Stimulated activated CD8-positive, alpha-beta memory T cell treated with anti-CD3 and anti-CD28 coated beads, Interleukin-2, amount 100 ng/mL, for 1 hour (primary cell): ENCODE measurements at places on chromosomes 4 and X.

DNA sequence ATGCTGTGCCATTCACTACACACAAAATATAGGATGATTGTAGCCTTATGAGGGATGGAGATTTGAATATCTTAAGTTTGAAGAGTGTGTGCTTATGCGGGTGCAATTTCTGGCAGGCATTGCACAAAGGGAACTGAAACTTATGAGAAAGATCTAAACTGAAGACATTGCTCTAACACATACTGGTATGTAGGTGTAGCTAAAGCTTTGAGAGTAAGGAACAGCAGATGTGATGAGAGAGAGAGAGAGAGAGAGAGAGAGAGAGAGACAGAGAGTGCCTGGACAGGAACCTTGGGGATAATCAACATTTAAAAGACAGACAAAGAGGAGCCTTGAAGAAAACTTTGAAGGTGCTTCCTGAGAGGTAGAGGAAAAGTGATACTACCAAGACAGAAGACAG is 379.7 kb downstream of the SPRY1 start:
- DNase-seq, result no peak

- DNase-seq, result no peak
Measured at GRCh38 chrX:96407501-96407900, 277.1 kb upstream of the DIAPH2 start.

GRCh38 chrX:24150051-24150790 is 692 bp downstream of the ZFX start:
- DNase-seq, result peak; percentile 70

DNA sequence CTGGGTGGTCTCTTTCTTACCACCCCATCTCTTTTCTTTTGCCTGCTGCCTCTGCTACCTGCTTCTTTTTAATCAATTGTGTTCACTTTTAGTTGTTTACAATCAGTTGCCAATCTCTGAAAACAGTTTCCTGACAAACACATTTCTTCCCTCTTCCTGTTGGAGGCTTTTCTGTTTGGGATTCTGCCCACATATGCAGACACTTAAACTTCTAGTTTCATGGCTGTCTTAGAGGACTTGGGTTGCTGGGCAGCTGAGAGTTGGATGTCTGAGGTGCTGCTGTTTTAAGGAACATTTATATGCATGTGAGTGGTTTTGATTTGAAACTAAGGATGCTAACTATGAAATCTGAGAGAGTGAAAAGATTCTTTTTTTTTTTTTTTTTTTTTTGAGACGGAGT is 112.3 kb upstream of the LIMCH1 start:
- DNase-seq, result no peak

DNA sequence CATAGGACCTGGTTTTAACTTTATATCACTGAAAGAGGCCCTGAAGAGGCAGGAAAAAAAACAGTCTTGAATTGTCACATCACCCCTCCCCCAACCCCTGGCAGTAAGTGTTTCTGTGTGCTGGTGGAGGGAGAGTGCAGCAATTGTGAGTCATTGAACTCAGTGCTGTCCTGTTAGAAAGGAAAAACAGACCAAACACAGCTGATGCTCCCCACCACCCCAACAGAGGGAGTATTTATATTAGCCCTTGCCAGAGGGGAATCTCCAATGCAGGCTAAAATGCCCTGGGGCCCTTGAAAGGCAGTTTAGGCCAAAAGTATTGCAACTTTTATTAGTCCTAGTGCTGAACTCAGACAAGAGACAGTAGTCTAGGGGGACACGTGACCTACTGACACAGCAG is 197.8 kb upstream of the AGTR2 start:
- no peak for DNase-seq

GRCh38 chr4:99630857-99631360 is 26.7 kb downstream of the C4orf54 start:
- DNase-seq, result no peak

GRCh38 chr4:61446941-61447340 is 246.8 kb downstream of the ADGRL3 start:
- no peak for DNase-seq
